ENCODE measurements at places on chromosomes 4 and X.

GRCh38 chr4:59671037-59671436 is 1529.1 kb upstream of the ADGRL3 start:
- no peak for DNase-seq

- DNase-seq: no peak
Measured at GRCh38 chr4:96347582-96347981, 507.7 kb downstream of the PDHA2 start.

DNA sequence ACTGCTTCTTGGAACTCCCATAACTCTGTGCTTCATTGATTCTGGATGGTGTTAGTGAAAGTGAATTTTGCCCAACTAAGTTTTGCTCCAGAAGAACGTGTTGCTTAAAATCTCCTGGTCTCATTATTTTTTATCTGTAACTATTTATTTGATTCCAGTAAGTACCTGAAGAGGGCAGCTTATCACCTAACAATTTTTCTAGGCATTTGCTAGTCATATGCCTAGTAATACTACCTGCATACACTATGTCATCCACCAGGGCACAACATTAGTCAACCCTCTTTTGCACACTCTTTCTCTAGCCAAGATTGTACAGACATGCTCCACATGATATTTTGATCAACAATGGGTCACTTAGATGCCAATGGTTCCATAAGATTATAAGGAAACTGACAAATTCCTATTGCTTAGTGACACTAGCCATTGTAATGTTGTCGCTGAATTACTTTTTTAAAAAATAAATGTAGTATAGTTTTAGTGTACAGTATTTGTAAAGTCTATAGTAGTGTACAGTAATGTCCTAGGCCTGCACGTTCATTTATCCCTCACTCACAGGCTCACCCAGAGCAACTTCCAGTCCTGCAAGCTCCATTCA is 499.9 kb upstream of the AADAT start:
- DNase-seq: no peak

GRCh38 chrX:39749135-39749534 is 348.6 kb downstream of the BCOR start:
- DNase-seq: no peak

GRCh38 chr4:73704314-73705055 is 35.9 kb upstream of the CXCL8 start:
- DNase-seq: peak; percentile 43

- DNase-seq: no peak
Measured at GRCh38 chr4:78766026-78766425, 10.1 kb upstream of the BMP2K start.

GRCh38 chr4:17336986-17337385 is 174.9 kb downstream of the QDPR start:
- no peak for DNase-seq
